ENCODE measurements at places on chromosomes 3 and 15. TPM values are rescaled to one million over a fixed set of nuclear protein-coding genes. Genes with fewer than 3 reads are reported as not detected.

TM6SF1 gene
- 3.4 TPM for total RNA-seq

MORC1 gene
- not detected for total RNA-seq

CHRM5 gene
- total RNA-seq: 6.8 TPM

WDR93 gene
- total RNA-seq: 0.66 TPM

PTX3 gene
- 4.4 TPM for total RNA-seq

TIMP4 gene
- total RNA-seq: 3.1 TPM

SEC61A1 gene
- 138 TPM for total RNA-seq

ACTL6A gene
- total RNA-seq: 88.4 TPM

SCAANT1 gene
- total RNA-seq: not detected

EID1 gene
- 310 TPM for total RNA-seq

CISH gene
- 3.3 TPM for total RNA-seq

INAFM2 gene
- 14.6 TPM for total RNA-seq

KLHL40 gene
- 7.7 TPM for total RNA-seq

LIPC gene
- 0.55 TPM for total RNA-seq

SLC9C1 gene
- 1.5 TPM for total RNA-seq

GPR149 gene
- total RNA-seq: 3.8 TPM

CYP1A1 gene
- total RNA-seq: 0.55 TPM

CEMIP gene
- total RNA-seq: 4.0 TPM

NME9 gene
- total RNA-seq: 2.6 TPM

TMEM40 gene
- 0.82 TPM for total RNA-seq

All from camera-type eye (tissue), 1 donor.